ENCODE measurements at places on chromosomes 12 and 14.

- DNase-seq: no peak
These were observed 145.8 kb downstream of the BICD1 start for GRCh38 chr12:32252199-32253073.

DNA sequence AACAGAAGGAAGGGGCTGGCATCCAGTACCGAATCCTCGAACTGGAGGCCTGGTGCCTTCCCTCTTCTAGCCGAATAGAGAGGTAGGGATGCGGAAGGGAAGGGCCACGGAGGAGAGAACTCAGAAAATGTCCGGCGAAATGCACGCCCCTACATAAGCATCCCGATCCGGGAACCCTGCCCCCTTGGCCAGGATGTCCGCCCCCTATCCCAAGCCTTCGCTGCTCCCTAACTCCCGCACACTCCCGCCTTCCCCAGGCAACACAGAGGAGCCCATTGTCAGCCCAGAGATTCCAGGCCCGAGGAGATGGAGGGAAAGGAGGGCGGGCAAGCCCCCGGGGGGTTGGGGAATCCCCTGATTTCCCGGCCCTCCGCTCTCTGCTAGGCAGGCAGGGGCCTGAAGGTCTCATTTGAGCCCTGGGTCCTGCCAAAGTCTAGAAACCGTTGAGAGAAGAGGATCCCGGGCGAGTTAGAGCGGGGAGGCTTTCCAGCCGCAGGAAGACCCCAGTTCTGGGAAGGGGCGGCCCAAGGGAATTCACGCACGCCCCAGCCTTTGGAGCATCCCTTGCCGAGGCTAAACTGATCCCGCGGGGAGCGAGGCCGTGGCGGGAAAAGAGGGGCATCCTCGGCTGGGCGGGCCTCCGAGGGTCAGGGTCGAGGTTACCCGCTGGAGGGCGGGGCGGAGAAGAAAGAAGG lies 569 bp upstream of the ARHGEF40 start:
- peak; percentile 55 for DNase-seq

DNA sequence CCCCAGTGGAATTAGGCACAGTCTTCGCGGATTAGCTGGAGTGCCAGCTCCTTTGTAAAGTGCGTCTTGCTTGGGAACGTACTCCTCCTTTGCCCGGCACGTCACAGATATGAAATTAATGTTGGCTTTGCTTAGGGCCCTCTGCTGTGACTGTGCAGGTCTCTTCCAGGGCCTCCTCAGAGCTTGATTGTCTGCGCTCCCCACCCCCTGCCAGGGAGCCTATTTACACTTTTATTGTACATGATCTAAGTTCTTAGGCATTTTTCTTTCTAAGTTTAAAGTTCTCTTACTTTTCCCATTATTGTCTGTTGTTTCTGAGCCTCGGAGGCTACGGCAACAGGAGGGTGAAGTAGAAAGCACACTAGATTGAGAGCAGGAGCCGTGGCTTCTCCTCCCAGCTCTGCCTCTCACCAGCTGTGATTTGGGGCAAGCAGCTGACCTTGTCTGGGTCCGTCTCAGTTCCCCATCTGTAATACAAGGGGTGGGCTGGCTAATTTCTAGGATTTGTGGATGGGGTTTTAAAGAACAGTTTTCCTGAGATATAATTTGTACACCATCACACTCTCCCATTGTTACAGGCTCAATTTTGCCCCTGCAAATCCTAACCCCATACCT lies 81.8 kb downstream of the TSPAN9 start:
- DNase-seq: no peak

GRCh38 chr14:71141701-71142374 lies 234.6 kb downstream of the PCNX1 start:
- DNase-seq: no peak

DNA sequence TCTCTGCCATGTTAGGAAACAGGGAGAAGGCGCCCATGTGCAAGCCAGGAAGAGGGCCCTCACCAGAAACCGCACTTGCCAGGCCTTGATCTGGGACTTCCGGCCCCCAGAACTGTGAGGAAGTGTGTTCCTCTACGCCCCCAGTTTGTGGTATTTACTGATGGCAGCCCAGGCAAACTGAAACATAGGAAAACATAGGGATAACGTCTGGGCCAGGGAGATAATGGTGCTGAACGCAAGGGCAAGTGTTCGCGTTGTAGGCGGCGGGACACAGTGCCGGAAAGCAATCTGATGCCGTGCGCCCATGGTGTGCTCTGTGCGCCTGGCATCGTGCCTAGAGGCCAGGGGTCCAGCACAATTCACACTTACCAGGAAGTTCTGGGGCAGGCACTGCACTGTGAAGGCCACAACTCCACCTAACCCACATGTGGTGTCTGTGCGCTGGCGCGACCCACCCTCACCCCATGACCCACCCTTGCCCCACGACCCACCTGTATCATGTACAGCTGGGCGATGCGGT lies 53.6 kb downstream of the ARL6IP4 start:
- DNase-seq: no peak

GRCh38 chr12:44245932-44246331 lies 410.1 kb downstream of the TMEM117 start:
- no peak for DNase-seq

DNA sequence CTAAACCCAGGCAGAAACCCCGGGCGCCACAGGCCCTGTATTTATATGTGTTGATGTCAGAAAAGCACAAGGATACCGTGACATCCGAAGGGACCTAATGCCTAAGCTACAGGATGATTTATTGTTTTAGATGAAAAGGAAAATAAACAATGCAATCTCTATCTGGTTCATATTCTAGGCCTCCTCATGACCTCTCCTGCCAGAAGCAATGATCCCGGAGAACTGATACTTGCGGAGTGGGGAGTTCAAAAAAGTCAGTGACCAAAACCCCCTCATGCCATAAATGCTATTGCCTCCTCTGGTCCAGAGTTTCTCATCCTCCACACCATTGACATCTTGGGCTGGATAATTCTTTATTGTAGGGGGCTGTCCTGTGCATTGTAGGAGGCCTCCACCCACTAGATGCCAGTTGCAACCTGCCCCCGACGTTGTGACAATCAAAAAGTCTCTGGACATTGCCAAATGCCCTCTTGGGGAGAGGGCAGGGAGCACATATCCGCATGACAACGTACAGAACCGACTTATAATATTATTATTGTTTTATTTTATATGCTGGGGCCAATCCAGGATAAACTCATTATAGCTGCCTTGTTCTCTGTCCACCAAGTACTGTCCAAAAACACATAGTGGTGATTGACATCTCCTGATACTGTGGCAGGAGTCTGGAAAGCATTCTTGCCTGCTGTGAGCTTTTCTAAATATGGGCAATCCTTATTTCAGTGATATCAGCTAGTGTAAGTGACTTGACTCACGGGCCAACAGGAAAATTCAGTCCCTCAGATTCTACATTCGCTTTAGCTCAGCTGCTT lies 1.1 kb upstream of the CSRP2 start:
- DNase-seq: no peak

DNA sequence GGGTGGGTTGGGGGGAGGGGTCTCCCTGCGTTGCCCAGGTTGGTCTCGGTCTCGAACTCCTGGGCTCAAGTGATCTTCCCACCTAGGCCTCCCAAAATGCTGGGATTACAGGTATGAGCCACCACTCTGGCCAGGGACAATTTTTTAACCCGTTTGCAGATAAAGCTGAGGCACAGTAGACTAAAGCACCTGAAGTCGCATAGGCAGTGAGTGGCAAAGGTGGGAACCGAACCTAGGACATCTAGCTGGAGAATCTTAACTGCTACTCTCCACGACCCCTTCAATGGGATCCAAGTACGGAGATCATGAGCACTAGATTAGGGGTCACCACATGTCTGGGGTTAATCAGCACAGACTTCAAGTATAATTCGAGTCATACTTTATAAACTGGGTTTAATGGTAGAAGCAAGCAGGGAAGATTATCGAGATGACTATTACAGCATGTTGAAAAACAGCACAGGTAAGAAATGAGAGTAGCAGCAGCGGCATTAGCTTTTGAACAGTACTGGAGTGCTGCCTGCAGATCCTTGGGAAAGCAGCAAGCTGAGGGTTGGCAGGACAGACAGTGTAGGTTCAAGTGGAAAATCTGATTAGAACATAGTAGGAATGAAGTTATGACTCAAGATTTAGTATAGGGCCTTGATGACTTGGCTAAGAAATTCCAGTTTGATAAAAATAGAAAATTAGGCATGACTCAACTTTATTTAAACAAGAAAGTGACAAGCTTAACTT lies 23.9 kb downstream of the NID2 start:
- no peak for DNase-seq

- no peak for DNase-seq
These were observed 6.0 kb downstream of the PLD4 start for GRCh38 chr14:104930526-104931303.

DNA sequence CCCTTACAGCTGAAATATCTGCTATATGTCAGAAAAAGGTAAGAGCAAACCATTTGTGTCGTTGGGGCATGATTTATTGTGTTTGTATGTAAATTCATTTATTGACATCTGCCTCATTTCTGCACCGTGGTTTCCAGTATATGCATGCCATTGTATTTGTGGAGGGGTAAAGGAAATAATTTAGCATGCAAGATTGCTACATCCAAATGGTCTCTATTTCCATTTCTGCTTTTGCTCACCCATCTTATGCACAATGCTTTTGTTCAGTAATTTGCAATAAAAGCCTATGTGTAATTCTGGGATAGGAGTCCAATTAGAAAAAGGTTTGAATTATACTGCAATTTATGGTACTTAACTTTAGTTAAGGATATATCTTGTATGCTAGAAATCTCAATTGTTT lies 101.8 kb downstream of the UNC79 start:
- DNase-seq: no peak

GRCh38 chr14:61403411-61403810 lies 82.0 kb downstream of the PRKCH start:
- no peak for DNase-seq

- no peak for DNase-seq
These were observed 26.4 kb downstream of the ZCCHC8 start for GRCh38 chr12:122474324-122474716.
